ENCODE measurements at places on chromosomes 2 and 18. TPM values are rescaled to one million over a fixed set of nuclear protein-coding genes. Genes with fewer than 3 reads are reported as not detected.

GRCh38 chr2:72527424-72527823 is 298.4 kb downstream of the EXOC6B start:
- no peak for DNase-seq

- no peak for DNase-seq
Observed at GRCh38 chr2:202425036-202425435, 48.9 kb downstream of the BMPR2 start.

GRCh38 chr2:25349397-25349796 is 7.7 kb upstream of the DNMT3A start:
- no peak for DNase-seq

CPO gene
- not detected for total RNA-seq

- DNase-seq = no peak
Observed at GRCh38 chr18:44986933-44987332, 306.2 kb downstream of the SETBP1 start.

GRCh38 chr2:8376603-8377410 is 305.0 kb upstream of the ID2 start:
- DNase-seq = no peak

GRCh38 chr2:108084311-108084710 is 98.0 kb downstream of the SLC5A7 start:
- DNase-seq = no peak

CYP26B1 gene
- total RNA-seq = not detected

GRCh38 chr2:120662746-120663145 is 72.9 kb upstream of the GLI2 start:
- DNase-seq = no peak

GRCh38 chr2:168439536-168439935 is 16.5 kb upstream of the CERS6 start:
- no peak for DNase-seq

- DNase-seq = no peak
Observed at GRCh38 chr2:239954166-239955086, 70.7 kb downstream of the NDUFA10 start.

- DNase-seq = no peak
Observed at GRCh38 chr2:51013079-51013932, 18.6 kb downstream of the NRXN1 start.

SLC19A3 gene
- total RNA-seq = not detected

MPP4 gene
- total RNA-seq = not detected

GRCh38 chr2:210172219-210172575 is 988 bp upstream of the KANSL1L start:
- DNase-seq = no peak

DNA sequence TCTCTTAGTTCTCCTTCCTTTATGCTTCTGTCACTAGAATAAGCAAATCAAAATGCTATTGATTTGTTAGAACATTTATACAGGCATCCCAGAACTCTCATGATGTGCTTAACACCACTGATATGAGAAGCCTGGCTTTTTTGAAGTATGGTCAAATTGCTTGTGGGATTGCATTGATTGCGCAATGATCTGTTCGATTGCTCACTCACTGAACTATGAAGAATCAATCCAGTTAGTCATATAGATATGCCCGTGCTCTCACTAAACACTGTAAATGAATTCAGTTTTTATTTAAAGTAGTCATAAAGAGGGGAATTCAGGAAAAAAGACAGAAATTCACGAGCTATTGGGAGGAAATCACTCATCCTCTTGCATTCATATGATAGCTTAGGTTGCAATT is 1237.8 kb downstream of the SUCLG1 start:
- DNase-seq = no peak

- no peak for DNase-seq
Observed at GRCh38 chr2:62999905-63000304, 50.7 kb upstream of the OTX1 start.

VWA3B gene
- total RNA-seq = not detected

DNA sequence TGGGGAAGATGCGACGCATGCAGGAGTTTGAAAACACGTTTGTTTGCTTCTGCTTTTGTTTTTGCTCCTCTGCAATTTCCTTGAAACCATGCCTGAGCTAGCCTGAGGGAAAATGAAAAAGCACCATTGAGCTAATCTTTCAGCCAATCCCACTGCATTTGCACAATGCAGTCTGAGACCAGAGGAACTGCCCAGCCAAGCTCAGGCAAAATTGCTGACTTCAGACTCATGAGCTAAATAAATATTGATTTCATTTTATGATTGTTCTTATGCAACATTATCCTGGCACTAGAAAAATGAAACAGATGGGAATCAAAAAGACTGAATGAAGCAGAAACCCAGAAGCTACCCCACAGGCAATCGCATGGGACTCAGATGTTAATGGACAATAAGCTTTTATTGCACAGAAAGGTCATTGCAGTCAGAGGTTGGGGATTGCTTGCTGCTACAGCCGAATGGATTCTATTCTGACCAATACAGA is 37.0 kb downstream of the TPRKB start:
- no peak for DNase-seq
